ENCODE measurements at places on chromosomes 16 and 17.

- no peak for DNase-seq
These were observed 12.4 kb downstream of the LUC7L3 start for GRCh38 chr17:50731575-50732460.

GRCh38 chr17:11324846-11325420 lies 83.9 kb downstream of the SHISA6 start:
- DNase-seq: no peak

- no peak for DNase-seq
These were observed 54.4 kb downstream of the SF3B3 start for GRCh38 chr16:70578035-70578434.

GRCh38 chr16:48565752-48566151 lies 44.2 kb downstream of the N4BP1 start:
- no peak for DNase-seq

GRCh38 chr17:39603304-39604016 lies 4.3 kb downstream of the NEUROD2 start:
- DNase-seq: no peak

DNA sequence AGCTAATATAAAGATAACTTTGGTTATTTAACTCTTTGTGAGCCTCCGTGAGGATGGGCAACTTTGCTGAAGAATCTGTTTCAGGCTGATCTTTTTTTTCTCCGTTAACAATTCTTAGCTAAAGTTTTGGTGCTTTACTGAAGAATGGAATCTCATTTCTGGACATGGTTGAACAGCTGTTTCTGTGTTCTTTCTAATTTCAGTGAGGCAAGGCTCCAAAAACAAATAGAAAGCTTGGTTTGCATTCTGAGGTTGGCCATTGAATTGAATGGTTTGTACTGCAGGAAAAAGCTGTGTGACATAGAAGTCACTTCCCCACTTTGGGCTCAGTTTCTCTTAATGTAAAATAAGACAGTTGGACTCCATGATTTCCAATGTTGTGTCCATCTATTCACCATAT lies 22.3 kb upstream of the HLF start:
- no peak for DNase-seq

DNA sequence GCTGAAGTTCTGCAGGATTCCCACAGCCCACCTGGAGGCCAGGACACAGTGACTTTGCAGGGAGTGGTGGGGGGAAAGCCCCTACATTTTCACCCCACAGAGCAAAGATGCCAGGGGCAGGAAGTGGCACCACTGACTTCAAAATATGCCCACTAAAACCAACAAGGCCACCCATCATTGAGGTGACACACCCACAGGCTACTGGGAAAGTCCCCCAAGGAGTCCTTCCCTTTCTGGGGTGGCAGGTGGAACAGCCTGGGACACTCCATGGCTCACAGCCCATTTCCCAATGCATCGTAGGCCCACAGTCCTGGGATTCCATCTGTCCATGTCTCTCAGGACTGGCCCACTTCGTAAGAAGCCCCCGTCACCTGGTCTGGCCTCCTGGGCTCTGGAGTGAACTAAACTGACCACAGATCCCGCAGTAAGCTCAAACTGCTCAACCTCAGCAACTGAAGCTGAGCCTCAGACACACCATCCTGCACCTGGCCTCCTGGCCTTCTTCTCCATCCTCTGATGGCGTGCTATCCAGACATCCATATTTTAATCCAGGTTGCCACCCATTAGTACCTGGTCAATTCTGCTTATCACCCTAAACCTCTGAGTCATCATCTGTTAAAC lies 7.5 kb upstream of the CCL1 start:
- no peak for DNase-seq

DNA sequence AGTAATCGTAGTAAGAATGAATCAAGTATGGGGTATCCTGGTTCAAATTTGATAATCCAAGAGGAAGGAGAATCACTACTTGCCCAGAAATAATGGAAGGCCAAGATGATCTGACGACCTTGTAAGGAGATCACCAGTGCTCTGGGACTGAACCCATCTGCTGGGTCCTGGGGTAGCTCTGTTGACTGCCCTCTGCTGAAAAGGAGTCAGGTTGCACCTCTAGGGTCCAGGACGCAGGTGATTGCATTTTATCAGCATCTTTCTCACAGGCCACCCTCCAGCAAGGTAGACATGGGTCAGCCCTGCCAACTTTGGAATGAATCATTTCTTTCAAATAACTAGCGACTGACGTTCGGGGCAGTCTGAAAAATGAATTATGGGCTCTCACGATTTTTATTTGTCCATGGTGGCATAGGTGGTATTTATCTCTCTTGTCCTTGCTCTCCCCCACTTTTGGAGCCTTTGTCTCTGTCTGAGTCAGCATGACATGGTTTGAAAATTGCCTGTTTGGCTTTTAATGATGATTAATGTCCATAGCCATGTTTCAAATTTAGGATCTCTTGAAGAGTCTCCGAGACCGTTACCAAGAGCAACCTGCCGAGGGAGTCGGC lies 163.7 kb downstream of the MSI2 start:
- no peak for DNase-seq

DNA sequence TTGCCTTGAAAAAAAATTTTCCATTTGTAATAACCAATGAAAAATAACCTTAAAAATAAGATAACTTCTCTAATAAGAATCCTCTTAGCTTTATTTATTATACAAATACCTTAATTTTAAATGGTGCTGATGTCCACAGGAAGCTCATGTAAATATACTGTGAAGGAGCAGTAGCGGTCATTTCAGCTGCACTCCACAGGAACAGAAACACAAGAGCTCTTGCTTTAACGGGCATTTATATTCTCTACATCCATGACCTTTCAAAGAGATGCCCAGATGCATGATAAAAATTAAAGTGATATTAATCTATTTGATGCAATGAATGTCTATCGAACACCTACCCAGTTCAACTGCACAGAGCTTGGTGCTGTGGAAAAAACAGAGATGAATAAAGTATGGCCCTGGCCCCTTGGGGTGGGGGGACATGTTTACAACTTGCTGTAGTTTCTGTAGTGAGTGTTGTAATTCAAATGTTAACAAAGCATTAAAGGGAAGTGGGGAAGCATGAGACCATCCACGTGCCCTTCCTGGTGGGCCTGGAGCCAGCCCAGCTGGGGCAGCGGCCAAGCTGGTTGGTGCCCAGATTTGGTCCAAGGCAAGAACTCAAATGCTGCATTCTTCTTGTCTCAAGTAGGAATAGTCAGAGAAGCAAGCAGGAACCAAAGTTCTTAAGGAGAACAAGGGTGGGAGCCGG lies 47.9 kb downstream of the IQCK start:
- DNase-seq: no peak

DNA sequence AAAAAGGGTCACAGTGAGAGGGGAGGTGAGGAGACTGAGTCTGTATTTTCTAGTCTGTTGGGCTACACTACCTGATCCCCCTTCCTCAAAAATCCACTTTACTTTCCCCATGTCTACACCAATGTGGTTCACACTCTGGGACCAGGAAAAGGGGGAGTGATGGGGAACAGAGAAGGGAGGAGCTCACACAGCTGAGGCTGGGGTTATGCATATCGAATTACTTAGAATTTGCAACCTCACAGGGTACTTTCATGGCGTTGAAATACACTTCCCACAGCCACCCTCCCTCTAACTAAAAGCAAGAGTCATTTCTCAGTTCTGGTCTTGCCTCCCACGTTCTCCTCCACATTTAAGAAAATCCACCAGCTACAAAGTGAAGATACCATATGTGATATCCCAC lies 14.1 kb downstream of the MAPT start:
- no peak for DNase-seq

GRCh38 chr16:28326881-28327610 lies 34.7 kb downstream of the SBK1 start:
- DNase-seq: no peak

- no peak for DNase-seq
These were observed 20.9 kb downstream of the LDAF1 start for GRCh38 chr16:21179126-21179982.

- DNase-seq: no peak
These were observed 849 bp downstream of the CAPN15 start for GRCh38 chr16:528111-529011.

- no peak for DNase-seq
These were observed 4.5 kb upstream of the UBALD2 start for GRCh38 chr17:76260669-76261068.

GRCh38 chr17:44924107-44924544 lies 8.8 kb upstream of the GFAP start:
- DNase-seq: no peak

DNA sequence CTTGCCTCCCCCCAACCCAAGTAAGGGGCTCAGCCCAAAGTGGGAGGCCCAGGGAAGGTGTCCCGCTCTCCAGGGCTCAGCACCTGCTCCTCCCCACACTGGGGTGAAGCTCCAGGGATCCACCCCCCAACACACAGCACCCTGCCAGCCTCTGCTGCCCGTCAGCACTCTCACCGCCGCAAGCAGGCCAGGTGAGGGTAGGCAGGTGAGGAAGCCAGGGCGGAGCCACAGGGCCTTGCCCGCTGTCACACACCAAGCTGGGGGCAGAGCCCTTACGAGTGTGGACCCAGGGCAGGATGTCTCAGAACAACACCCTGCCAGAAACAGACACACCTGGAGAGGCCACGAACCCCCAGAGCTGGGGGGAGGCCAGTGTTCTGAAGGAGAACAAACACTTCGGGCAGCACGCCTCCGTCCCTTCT lies 19.5 kb downstream of the PLLP start:
- DNase-seq: no peak

- no peak for DNase-seq
These were observed 333.8 kb downstream of the HAPSTR1 start for GRCh38 chr16:9425236-9425635.

GRCh38 chr17:63423251-63423950 lies 22.7 kb downstream of the CYB561 start:
- DNase-seq: no peak

- DNase-seq: no peak
These were observed 297.1 kb upstream of the MAF start for GRCh38 chr16:79897453-79898146.

- DNase-seq: no peak
These were observed 13.9 kb downstream of the CLUH start for GRCh38 chr17:2697611-2698162.

DNA sequence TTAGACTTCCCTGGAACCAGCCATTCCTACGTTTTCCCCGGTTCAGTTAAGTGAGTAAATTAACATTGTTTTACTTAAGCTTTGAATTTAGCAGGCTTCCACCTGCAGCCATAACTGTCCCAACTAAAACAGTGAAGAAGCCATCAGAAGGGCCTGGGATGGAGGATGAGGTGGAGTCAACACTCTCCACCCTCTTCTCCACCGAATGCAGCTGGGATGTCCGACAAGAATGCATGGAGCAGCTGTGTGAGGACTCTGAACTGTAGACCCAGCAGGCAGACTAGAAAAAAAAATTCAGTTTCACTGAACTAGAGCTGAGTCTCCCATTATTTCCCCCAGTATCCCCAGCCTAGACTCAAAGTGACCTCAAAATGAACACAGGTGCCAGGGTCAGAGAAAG lies 114.8 kb downstream of the C16orf95 start:
- DNase-seq: no peak

GRCh38 chr17:81414756-81415516 lies 19.7 kb downstream of the BAHCC1 start:
- no peak for DNase-seq

DNA sequence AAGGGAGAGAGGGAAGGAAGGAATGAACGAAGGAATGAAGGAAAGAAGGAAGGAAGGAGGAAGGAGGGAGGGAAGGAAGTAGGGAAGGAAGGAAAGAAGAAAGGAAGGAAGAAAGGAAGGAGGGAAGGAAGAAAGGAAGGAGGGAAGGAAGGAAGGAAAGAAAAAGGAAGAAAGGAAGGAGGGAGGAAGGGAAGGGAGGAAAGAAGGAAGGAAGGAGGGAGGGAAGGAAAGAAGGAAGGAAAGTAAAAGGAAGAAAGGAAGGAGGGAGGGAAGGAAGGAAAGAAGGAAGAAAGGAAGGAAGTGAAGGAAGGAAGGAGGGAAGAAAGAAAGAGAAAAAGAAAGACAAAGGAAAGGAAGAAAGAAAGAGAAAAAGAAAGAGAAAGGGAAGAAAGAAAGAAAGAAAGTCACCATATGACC lies 442.4 kb downstream of the RBFOX1 start:
- no peak for DNase-seq

DNA sequence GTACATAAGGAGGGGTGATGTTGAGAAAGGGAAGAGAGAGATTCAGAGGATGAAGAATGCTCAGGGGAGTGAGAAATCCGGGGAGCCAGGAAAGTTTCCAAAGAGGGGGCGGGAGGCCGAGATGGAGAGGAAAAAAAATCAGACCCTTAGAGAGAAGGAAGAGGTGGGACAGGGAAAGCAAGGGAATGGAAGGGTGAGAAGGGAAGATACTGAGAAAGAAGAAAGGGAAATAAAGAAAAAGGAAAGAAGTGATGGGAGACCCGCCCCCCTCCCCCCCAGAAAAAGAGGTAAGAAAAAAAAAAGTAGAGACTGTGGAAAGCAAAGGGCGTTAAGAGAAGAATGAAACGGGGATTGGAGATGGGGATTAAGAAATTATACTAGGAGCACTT lies 507 bp downstream of the DYNLRB2 start:
- no peak for DNase-seq

- no peak for DNase-seq
These were observed at the start of gene PPP4C for GRCh38 chr16:30075503-30076275. Gene PPP4C, plus strand, starts transcription at chr16:30075994. Its CDS starts 384 bp downstream, at chr16:30076378.

DNA sequence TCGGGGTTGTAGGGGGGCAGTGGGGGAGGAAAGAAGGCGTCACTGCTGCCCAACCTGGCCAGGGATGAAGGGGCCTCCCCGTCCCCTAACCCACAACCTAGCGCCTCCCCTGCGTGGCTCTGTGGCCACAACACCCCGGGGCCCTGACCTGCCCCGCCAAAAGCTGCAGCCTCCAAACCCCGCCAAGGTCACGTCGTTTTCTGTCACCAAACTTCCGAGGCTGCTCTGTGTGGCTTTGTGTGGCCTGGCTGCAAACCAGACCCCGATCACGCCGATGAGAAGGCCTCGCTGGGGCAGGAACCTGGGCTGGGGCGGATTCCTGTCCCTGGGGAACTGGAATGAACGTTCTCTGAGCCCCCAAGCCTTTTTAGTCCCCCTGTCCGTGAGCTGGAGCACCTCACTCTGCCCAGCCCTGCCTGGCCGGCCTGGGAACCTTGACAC lies 30.5 kb upstream of the CIBAR2 start:
- no peak for DNase-seq

DNA sequence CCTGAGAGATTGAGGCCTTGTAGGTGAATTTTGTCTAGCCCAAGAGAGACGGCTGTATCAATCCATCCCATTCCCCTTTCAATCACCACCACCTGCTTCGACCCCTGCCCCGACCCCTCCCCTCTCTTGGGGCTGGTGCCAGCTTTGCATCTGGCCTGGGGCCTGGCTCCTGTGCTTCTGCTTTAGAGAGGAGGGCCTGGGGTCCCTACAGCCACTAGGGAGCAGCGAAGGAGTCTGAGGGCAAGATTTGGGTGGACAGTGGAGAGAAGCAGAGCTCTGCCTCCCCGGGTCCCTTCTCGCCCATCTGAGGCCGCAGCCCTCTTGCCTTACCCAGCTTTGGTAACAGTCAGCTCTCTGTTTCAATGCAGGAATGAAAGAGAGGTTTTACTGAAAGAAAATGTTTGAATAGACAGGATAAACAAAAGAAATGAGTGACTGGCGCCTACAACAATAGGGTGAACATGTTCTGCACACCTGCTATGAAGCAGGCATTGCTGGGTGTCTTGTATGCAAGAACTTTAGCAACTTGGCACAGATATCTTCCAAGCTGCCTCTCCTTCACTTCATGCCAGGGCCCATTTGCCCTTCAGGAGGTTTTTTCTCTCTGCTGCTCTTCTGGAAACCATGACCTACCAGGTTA lies 57.4 kb downstream of the SLC47A1 start:
- DNase-seq: no peak
